Epithelial cell of prostate (primary cell): ENCODE measurements at places on chromosomes 4 and X.

DNA sequence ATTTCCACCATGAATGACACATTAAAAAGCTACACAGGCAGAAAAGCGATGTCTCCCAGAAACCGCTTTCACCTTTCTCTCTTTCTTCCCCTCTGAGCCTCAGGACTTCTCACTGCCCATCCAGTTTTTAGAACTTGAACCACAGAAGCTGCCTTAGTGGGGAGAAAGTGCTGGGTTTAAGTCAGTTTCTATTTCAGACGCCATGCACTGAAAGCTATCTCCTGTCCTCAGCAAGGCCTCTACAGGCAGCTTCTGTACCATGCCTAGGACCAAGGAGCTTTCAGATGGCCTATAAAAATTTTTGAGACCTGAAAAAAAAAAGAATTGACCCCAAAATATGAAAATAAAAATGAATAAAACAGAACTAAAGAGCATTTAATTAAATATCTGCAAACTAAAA, 34.5 kb downstream of the RAB33B start:
- no peak for DNase-seq

DNA sequence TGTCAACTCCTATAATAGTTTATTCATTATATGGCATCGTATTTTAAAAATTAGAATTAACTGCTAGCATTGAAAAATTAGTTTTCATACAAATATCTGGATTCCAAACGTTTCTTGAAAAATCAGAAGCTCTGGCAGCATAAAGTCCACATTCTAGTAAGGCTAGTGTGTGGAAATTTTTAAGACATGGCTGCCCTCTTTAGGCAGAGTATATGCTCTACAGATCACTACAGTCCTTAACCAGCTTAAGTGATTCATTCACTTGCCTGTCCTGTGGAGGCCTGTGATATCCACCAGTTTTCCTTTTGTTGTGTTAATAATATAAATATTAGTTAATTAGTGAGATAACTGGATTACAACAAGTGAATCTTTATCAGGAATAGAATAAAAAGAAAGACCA, 287.2 kb downstream of the OPHN1 start:
- no peak for DNase-seq

- no peak for DNase-seq
Measured at GRCh38 chr4:68469482-68469881, 22.2 kb downstream of the TMPRSS11E start.

- no peak for DNase-seq
Measured at GRCh38 chr4:30610361-30610760, 109.8 kb upstream of the PCDH7 start.

GRCh38 chr4:85776579-85776978, 301.6 kb downstream of the ARHGAP24 start:
- peak; percentile 60 for DNase-seq

DNA sequence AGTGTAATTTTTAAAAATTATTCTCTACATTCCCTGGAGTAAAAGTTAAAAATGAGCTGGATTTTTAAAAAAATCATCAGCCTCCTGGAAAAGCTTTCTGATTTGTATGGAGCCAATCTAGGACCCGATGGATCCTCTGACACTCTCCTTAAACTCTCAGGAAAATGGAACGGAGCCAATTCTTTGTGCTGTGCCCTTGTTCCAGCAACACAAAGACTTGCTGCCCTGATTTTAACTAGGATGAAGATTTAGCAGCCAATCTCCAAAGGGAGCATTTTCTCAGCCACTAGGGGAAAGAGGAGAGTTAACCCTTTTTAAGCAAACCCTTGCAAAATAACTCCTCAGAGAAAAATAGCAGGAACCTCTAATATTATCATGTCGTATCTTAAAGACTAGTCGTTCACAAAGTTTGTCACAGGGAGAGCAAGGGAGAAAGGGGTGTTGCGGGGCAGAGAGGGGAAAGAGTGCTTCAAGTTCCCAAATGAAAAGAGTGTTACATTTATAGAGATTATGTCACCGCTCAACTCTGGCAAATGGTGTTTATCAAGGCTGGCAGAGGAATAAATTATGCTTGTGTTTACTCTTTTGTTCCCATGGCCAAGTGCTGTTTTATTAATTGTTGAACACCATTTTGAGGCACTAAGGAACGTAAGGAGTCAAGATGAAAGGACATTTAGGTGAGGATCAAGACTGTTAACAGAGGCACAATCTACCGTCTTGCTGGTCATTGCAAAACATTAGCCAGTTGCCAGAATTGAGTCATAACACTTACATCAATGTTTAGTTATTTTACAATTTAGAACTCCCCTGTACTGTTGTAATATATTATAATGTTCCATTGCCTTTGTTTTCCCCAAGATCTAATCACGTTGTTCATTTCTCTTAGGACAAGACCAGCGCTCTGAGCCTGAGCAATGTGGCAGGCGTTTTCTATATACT, 250.7 kb downstream of the THOC2 start:
- no peak for DNase-seq

DNA sequence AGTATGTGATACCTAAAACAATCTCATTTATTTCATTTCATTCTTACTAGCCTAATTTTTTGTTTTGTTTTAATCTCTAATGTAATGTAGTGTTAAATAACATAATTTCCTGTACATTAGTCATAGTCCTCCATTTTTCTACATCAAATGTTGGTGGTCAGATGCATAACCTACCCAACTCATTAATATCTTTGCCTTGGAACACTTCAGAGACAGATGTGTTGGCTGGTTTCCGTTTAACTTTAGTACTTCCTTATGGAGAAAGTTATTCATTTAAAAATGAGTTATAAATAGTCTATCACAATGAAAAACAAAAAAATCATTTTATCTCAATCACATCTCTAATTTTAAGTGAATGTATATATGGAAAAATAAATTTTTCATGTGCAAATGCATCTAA, 190.2 kb downstream of the ANTXR2 start:
- no peak for DNase-seq

- no peak for DNase-seq
Measured at GRCh38 chrX:13128104-13128503, 83.7 kb upstream of the FAM9C start.

DNA sequence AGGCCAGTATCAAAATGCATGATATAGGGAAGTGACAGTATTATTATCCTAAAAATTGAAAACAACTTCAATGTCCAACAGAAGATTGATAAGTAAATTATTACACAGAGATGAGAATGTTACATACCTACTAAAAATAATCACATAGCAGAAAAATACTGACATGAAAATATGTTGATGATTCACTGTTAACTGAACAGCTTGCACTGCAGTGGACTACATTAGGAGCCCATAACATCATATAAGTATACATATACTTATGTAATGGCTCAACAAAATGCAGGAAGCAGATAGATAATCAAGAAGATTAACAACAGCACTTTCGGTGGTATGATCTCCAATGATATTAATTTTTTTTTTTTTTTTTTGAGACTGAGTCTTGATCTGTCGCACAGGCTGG, 7.1 kb downstream of the CLOCK start:
- DNase-seq = no peak

DNA sequence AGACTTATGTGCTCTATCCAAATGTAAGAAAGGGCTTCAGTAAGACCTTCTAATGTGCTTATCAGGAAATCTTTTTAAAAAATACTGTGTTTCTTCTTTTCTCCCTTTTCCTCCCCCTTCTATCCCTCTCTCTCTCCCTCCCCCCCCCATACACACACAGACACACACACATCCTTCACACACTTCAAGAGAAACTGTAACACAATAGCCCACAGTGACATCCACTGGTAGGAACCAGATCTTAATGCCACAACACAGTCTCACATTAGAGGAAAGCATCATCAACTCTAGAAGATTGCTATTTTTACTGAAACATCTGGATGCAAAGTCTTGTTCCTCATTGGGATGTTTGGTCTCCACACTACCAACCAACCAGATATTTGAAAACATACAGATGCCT, 4.6 kb downstream of the PCDH19 start:
- DNase-seq = no peak

DNA sequence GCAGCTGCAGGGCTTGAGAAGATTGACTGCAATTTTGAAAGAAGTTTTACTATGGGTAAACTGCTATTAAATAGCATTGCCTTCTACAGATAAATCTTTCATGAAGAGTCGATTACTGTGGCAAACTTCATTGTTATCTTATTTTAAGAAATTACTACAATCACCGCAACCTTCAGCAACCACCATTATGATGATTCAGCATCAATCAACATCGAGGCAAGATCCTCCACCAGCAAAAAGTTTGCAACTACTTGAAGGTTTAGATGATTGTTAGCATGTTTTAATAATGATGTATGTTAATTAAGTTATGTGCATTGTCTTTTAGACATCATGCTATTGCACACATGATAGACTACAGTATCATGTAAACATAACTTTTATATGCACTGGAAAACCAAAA, 1511.0 kb downstream of the FSTL5 start:
- DNase-seq = no peak

- DNase-seq = no peak
Measured at GRCh38 chr4:184108006-184108501, 109.6 kb downstream of the ENPP6 start.

GRCh38 chr4:7236847-7237246, 44.5 kb downstream of the SORCS2 start:
- DNase-seq = no peak

DNA sequence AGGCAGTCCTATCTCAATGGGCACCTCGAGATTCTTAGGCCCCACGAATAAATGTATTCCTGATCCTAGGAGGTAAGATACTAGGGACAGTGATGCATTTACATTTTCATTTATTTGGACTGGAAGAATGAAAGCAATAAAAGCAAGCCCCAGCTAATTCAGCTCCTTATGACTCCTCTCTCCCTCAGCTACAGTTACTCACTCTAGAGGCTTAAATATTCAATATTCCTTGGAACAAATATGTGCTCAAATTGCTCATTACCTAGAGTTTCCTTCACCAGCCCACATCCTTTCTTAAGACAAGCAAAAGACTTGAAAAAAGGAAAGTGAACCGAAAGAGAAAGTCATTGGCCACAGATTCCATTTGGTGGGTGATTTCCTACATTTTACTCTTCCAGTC, 13.9 kb downstream of the PAGE2 start:
- no peak for DNase-seq

GRCh38 chrX:11663875-11664210, 1.9 kb downstream of the ARHGAP6 start:
- no peak for DNase-seq

DNA sequence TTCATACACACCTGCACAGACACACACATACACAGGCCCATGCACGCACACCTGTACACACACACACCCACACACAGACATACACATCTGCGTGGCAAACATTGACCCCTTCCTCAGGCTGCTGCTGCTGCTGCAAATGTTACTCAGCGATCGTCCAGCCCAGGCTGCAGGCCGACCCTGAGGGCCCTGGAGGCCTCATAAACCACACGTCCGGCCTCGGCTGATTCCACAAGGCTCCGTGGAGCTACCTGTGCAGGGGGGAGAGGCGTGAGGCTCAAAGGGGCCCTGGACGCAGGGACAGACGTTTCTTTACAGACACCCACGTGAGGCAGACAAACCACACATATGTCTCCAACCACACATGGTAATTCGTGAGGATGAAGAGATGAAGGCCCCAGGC, 53.9 kb upstream of the PPP2R3B start:
- no peak for DNase-seq

DNA sequence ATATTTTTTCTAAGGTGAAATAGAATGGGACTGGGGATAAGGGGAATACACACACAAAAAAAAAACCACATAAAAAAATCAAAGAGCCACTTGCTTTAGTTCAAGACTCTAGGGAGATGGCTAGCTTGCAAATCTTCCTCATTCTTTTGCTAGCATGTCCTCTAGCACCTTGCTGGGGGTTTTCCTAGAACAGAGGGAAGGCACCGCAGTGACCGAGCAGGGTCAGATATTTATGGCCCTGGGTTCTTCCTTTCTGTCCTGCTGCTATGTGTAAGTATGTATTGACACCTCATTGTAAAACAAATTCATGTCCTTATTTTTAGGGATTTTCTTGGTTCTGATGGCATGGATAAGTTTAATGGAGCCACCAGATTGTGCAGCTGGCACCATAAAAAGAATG, 81.2 kb downstream of the SHISA3 start:
- no peak for DNase-seq

DNA sequence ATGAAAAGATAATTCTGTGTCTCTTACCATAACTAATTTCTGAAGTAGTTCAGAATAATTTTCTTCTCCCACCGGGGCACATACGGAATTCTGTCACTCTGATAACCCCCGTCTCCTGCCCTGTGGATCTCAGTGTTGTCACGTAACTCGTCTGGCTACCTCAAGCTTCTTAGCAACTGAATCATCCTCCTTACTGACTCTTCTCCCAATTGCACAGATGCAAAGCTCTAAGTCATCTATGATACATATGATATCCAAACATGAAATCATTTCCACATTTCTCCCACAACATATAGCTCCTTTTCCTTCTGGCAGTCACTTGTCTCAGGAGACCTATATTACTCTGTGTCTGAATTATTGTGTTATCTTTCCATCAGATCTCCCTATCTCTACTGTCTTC, 1043.1 kb upstream of the TENM3 start:
- no peak for DNase-seq

GRCh38 chr4:4671774-4672349, 130.0 kb upstream of the STX18 start:
- DNase-seq = peak; percentile 1

- DNase-seq = no peak
Measured at GRCh38 chrX:104852241-104852640, 286.2 kb downstream of the IL1RAPL2 start.

DNA sequence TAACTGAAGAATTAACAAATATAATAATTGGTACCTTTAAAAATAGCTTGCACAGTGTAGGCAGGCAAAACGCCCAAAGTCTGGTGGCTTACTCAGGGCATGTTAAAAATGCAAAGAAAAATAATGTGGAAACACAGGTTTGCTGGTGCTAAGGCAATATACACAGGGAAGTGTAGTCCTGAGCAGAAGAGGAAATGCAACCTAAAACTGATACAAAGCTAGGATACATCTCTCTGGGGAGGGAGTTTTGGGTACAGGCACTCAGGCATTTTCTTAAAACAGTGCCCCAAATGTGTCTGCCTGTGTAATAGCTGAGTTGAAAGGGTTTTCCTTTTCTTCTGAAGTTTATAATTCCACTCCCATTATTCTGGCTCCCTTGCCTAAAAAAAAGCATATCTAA, 47.4 kb downstream of the TMPRSS11E start:
- DNase-seq = no peak

- DNase-seq = peak; percentile 83
Measured at GRCh38 chrX:15475021-15475420, 18.1 kb downstream of the PIR start.

DNA sequence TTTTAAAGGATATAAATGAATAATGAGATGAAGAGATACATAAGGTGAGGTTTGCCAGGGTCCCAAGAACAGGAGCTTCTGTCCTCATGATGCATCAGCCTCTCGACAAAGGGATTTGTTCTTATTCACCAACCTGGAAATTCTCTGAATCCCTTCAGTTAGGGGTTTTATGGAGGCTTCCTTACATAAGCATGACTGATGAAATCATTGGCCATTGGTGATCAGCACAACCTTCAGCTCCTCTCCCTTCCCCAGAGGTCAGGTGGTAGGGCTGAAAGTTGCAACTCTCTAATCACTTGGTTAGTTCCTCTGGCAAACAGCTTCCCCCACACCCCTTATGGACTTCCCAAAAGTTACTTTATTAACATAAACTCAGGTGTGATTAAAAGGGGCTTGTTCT, 222.0 kb downstream of the SPRY1 start:
- DNase-seq = no peak
